ENCODE measurements at places on chromosomes 11 and 22.

DNA sequence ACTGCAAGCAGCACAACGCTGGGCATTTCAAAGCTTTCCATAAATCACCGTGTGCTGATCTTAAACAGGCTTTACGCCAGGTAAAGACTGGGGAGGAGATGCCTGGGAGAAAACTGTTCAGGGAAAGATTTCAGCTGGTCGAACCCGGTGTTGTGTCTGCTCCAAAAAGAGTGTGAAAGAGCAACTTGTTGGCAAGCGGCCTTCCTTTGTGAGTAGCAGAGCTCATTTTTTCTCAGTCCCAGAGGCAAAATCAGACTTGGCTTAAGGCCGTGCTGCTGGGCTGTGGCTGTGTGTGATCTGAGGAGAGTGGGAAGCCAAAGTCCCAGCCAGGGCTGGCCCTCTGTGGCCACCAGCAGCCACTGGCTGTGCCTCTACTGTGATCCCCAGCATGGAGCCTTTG lies 75.7 kb upstream of the E2F8 start:
- DNase-seq, result no peak

- DNase-seq, result no peak
These were observed 39.0 kb downstream of the DDX10 start for GRCh38 chr11:108703916-108704315.

GRCh38 chr11:7905549-7905948 lies 25.5 kb downstream of the OR10A6 start:
- no peak for DNase-seq

DNA sequence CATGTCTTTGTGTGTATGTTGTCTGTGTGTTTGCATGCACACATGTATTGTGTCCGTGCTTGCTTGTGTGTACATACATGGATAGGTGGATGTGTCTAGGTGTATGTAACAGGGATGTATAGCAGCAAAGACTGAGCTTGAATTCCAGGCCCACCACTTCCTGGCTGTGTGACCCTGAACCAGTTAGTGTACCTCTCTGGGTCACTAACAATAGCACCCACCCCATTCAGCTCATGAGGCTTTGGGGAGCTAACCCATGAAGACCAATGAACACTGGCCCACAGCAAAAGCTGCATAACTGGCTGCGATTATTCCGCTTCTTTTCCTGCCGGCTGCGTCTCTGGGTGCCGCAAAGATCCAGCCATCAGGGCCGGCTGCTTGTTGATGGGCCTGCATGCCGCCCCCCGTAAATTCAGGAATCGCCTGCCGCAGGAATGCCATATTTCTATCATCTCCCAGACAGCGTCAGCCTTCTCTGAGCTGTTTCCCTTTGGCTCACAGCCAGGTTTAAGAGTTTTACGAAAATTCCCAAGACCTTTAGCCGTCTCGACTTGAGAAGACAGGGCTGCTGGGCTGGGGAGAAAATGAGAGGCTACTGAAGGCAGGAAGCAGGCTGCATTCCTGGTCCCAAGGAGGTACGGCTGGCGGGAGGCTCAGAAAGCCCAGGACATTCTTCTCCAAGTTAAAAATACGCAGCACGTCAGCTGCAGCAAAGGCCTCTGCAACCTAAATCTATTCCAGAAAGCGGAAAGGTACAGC lies 224.6 kb downstream of the MN1 start:
- no peak for DNase-seq

GRCh38 chr11:1747753-1748635 lies 2.4 kb downstream of the IFITM10 start:
- DNase-seq, result no peak

DNA sequence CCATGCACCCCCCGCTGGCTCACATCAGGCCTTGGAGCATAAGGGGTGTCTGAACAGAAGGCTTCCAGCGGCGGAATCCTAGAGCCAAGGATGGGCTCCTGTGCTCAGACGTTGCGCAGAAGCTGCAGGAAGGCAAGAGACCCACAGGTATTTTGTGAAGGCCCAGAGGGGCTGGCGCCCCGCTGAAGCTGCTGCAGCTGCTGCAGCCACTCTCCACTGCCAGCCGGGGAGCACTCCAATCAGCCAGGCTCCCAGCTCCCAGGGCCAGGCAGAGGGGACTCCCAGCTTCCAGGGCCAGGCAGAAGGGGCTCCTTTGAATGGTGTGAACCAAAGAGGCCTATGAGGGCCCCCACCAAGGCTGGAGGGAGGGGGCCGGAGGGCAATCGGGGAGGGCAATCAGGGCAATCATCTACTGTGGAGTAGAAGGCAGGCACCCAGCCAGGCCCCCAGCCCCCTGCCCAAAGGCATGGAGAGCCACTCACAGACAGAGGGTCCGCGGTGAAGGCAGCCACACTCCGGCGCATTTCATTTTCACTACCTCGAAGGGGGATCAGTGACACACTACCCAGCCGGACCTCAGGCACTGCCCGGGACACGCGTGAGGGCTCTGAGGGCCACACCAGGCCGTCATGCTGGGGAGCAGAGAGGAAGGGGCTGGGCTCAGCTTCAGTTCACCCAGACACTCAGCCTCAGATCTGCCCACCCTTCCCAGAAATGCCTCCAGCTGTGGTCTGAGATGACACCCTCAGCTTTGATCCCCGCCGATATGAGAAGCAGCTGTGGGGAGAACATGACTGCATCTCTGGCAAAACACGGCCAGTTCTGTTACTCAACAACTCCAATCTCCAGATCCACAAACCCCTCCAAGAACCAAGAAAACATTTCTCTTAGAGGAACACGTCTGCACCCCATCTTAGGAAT lies 11.6 kb upstream of the PDE2A start:
- peak; percentile 82 for DNase-seq

Measured in activated CD4-positive, alpha-beta T cell treated with anti-CD3 and anti-CD28 coated beads for 48 hours (primary cell).